ENCODE measurements at places on chromosomes 3 and 15.

- DNase-seq, result no peak
These were observed 1029.2 kb downstream of the EPHA3 start for GRCh38 chr3:90136456-90137191.

- no peak for DNase-seq
These were observed 79.0 kb downstream of the IGF1R start for GRCh38 chr15:98727115-98728040.

GRCh38 chr3:43584043-43584826 lies 37.6 kb downstream of the ANO10 start:
- no peak for DNase-seq

- DNase-seq, result no peak
These were observed 38.6 kb downstream of the TRPM1 start for GRCh38 chr15:31062911-31063310.

DNA sequence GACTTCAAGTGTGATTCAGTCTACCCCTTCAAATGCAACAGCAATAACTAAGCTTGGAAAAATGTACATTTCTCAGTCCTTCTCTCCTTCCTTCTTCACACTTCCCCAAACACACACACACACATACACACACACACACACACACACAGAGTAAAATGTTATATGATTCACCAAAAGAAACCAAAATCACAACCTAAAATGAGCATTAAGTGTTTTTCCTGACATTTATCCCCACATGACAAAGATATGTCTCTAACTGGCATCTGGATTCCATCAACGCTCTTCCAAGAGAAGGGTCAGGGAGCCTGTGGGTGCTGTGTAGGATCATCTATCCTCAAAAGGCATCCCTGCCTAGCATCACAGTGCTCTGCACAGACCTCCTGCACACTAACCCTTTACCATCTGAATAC lies 21.0 kb downstream of the PDZRN3 start:
- no peak for DNase-seq

DNA sequence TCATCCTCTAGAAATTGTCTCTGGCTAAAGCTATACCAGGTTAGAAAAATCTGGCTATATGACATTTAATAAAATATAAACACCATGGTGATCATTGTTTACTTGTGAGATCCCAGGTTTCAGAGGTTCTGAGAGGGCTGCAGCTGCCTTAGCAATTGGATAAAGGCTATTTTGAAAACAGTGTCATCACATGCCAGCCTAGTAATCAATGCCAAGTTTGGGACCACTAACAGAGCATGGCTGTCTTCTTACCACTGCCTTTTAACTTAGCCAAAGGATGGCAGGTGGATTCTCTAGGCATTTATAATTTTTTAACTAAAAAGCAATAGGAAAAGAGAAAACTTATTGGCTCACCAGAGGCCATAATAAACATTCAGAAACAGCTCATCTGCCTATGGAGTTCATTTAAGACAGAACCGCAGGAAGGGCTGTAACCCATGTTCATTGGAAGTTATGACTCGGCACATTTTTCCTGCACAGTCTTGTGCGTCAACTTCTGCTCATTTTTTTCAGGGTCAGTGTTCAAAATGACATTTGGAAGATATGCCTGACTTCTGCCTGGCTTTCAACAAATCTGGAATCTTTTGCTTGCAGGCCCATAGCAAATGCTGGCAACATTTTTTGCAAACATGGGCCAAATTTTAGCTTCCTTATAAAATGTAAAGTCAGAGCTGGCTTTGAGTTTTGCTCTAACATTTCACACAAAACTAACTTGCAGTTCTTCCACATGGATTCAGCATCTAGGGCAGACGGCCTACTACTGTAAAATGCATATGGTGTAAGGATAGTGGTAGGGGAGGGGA lies 476.0 kb upstream of the TBL1XR1 start:
- no peak for DNase-seq

Data from NCI-H1105 treated with DMSO at 0.1 percent for 48 hours (cell line).